M059J (cell line): ENCODE measurements at places on chromosomes 16 and 17. TPM values are rescaled to one million over a fixed set of nuclear protein-coding genes. Genes with fewer than 3 reads are reported as not detected.

- DNase-seq = no peak
Observed at GRCh38 chr17:18177722-18178121, 5.9 kb upstream of the ALKBH5 start.

- no peak for DNase-seq
Observed at GRCh38 chr17:79922116-79922601, 82.9 kb upstream of the CBX4 start.

DNA sequence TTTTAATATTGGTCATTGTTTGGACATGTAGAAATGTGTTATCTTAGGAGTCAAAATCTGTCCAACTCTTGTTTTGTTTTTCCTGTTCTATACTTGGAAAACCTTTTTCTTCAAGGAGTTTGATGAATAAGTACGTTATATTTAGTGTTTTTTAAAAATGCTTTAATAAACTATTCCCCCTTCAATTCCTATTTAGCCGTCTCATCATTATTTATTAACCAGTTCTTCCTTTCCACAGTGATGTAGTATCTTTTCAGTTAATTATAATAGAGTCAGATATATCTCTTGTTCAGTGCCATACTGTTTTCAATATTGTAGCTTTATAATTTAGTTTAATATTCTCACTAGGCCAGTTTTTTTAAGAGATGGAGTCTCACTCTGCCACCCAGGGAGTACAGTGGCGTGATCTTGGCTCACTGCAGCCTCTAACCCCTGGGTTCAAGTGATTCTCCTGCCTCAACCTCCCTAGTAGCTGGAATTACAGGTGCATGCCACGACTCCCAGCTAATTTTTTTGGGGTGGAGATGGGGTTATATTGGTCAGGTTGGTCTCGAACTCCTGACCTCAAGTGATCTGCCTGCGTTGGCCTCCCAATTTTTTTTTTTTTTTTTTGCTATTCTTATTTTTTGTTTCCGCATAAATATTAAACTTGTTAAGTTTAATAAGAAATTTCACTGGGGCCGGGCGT is 72.9 kb downstream of the KPNA2 start:
- no peak for DNase-seq

DNA sequence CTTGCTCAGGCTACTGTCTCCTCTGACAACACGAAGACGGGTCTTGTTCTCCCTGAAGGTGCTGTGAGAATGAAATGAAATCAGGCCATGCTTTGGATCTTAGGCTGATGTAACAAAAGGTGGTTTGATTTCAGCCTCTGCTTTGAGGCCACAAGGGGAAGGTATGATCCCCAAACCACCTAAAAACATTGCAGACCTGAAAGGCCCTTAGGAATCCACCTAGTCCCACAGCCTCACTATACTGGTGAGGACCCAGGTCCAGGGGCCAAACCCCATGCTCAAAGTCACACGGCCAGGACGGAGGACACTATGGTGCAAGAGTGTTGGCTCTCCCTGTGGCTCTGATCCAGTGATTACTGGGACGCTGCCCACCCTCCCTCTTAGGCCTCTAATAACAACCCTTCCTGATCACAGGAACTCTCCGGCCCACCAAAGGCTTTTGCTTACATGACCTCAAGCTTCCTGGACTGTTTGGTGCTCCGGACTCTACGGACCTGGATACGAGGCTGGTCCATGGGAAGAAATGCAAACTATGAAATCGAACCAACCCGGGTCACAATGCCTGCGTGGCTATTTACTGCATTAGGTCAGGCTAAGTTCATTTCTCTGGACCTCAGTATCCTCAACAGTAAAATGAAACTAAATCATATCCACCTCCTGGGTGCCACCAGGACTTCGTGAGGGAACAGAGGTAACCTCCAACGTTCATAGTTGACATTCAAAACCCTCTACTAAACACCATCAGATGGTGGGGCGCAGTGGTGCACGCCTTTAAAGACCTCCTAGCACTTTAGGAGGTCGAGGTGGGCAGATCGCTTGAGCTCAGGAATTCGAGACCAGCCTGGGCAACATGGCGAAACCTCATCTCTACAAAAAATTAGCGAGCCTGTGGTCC is 1.5 kb downstream of the TRIM25 start:
- no peak for DNase-seq

DNA sequence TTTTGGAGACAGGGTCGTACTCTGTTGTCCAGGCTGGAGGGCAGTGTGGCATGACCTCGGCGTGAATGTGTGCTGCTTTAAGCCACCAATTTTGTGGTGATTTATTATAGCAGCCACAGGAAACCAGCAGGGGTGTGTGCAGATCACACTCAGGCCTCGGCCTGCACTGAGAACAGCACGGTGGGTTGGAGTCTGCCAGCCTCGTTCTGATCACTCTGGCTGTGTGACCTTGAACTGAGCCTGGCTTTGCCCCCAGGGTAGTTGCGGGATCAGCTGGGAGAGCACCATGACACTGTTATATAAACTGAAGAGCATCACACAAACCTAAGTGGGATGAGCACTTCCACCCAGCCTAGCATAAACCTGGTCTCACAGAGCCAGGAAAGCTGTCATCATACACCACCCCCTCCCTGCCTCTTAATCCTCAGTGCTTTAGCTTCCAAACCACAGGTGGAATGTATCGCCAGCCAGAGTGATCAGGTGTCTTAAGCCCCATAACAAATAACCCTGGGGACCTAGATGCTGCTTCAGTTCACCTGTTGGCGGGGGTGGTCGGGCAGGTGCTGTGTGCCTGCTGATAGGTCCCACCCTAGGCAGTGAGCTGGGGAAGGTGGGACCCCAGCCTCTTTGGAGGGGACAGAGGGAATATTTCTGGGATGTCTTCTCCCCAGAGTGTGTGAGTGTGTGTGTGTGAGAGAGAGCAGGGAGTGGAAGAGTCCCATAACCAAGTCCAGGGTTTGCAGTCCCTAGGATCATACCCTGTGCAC is 28.6 kb upstream of the NDRG4 start:
- DNase-seq = no peak

- DNase-seq = no peak
Observed at GRCh38 chr16:82232806-82233205, 62.8 kb upstream of the MPHOSPH6 start.

DNA sequence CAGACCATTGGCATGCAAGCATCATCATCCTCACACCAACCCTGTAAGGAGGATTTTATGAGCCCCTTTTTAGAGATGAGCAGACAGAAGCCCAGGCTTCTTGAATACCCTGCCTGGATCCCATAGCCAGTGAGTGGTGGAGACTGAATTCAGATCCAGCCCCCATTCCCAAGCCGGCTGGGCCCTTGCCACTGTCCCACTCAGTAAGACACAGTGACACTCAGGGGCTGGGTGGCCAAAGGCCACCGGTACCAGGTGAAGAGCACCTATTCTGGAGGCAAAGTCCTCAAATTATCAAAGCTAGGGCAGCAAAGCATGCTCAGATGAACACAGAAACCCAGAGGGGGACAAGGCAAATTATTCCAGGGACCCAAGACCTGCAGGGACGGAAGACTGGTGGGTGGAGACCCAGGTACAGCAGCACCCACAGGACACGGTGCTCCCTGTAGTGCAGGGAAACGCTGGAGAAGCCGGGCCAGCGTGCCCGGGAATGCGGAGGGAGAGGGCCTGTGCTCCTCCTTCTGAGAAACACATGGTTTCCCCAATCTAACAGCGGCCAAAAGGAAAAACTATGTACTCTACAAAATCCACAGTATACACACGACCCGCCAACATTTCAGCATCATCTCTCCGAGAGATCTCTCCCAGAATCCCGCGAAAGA is 33.2 kb upstream of the CRHR1 start:
- no peak for DNase-seq

DNA sequence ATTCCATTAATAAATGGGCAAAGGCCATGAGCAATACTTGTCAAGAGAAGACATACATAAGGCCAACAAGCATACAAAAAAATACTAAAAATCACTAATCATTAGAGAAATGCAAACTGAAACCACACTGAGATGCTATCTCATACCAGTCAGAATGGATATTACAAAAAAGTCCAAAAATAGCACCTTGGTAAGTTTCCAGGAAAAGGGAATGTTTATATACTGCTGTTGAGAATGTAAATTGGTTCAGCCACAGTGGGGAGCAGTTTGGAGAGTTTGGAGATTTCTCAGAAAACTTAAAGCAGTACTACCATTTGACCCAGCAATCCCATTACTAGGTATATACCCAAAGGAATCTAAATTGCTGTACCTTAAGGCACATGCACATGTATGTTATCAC is 467.7 kb downstream of the CDH11 start:
- DNase-seq = peak; percentile 6

DNA sequence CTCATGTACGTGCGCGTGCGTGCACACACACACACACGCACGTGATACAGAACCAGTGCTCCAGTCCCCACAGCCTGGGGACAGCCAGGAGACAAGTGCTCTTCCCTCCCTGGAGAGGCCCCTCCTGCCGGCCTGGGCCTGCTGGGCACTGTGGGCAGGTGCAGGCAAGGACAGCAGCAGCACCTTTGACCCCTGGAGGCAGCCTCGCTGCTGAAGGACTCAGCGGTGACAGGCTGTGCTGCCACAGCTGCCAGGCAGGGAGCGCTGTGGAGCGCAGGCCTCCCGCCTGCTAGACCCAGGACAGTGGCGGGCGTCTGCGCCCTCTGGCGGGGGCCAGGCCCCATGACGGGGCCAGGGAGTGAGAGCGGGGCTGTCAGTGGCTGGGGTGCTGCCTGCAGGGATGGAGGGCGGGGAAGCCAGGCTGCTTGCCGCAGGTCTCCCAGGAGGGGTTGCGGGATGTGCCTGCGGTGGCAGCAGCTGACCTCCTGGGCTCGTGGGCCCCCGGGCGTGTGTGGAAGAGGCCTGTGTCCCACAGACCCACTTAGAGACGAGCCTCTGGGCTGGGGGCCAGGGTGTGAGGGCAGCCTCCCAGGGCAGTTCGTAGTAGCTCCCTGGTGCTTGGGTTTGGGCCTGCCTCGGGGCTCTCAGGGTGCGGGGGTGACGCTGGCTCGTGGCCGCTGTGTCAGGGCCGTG is 63.5 kb upstream of the PVALEF start:
- peak; percentile 63 for DNase-seq

The USP43 gene
- 0.27 and 1.7 TPM in 2 replicates for total RNA-seq

The SGSM2 gene
- total RNA-seq = 13.9 and 23.0 TPM in 2 replicates

DNA sequence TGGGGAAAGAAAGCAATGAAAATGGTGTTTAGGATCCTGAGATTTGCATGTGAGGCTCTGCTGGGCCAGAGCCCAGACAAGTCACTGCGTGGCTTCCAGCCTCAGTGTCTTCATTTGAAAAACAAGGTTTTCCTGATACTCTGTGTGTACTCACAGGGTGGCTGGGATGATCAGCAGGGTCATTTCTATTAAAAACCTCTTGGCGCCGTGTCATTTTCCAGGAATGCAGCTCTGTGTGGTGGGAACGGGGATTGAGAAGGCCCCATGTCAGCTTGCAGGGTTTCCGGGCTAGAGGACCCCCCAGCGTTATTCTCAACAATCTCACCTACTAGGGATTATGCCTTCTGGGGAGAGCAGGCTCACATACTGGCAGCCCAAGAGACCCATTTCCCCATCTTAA is 73.5 kb downstream of the FOXL1 start:
- no peak for DNase-seq

DNA sequence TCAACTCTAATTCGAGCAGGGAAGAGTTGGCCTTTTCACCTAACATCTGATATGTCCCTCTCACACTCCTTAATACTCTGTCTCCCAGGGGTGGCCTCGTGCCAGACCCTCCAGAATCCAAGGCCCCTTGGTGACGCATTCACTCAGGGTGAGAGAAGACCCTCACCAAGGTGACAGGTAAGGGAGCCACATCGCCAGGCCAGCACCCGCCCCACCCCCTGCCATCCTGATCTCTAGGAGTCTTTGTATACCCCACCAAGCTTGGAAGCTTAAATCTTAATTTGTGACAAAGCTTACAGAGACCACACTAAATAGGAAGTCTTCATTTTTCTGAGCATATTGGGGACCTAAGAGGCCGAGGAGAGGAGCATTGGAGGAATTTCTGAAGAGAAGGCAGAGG is 286.1 kb downstream of the IRF8 start:
- no peak for DNase-seq

DNA sequence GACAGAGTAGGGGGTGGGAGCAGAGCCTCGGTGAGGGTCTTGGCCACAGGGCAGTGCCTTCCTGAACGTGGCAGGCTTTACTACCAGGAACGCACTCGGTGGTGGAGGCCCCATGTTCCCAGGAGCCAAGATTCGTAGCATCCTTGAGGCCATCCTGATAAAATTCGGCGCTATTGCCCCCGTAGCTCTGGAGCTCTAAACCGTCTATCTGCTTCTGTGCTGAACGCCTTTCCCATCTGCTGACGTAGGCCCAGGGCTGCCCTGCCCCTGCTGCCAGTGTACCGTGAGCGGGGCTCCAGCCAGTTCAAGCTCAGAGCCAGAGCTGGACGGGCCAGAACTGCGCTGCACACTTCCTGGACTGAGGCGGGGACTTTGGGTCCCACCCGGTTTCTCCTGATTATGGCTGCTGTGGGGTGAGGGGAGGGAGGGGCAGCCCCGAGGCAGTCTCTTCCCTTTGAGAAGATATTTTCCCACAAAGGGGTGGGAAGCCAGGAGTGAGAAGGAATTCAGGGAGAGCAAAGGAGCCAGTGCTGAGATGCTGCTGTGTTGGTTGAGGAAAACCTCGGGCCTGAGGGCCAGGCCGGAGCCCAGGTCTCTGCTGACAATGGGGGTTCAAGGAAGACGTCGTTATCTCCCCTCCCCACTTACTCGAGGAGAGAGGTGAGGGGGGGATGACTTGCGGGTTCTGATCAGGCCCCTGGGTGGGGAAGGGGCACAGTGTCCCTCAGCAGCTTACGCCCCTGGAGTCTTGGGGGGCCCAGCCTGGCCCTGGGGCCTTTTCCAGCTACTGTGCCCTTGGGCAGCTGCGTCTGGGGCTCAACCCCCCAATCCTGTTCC is 29.4 kb downstream of the OR1D5 start:
- no peak for DNase-seq

GRCh38 chr17:63358111-63358839 is 87.8 kb downstream of the CYB561 start:
- DNase-seq = peak; percentile 90

DNA sequence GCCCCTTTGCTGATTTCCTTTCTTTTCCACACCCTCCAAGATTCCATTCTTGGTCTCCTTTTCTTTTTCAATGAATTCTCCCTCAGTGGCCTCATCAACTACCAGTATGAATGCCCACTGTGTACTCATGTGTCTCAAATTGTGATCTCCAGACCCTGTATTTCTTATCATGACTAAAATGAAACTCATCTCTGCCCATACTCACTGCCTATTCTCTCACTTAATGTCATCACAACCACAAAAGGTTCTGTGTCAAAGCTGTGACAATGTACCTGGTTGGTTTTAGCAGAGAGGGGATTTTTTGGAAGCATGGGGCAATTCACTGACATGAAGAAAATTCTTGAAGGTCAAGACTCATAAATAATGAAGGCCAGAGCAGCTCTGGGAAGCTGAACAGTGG is 11.5 kb upstream of the TBX4 start:
- no peak for DNase-seq

The SLC4A1 gene
- not detected in 2 replicates for total RNA-seq
